ENCODE measurements at places on chromosomes 16 and 17.

DNA sequence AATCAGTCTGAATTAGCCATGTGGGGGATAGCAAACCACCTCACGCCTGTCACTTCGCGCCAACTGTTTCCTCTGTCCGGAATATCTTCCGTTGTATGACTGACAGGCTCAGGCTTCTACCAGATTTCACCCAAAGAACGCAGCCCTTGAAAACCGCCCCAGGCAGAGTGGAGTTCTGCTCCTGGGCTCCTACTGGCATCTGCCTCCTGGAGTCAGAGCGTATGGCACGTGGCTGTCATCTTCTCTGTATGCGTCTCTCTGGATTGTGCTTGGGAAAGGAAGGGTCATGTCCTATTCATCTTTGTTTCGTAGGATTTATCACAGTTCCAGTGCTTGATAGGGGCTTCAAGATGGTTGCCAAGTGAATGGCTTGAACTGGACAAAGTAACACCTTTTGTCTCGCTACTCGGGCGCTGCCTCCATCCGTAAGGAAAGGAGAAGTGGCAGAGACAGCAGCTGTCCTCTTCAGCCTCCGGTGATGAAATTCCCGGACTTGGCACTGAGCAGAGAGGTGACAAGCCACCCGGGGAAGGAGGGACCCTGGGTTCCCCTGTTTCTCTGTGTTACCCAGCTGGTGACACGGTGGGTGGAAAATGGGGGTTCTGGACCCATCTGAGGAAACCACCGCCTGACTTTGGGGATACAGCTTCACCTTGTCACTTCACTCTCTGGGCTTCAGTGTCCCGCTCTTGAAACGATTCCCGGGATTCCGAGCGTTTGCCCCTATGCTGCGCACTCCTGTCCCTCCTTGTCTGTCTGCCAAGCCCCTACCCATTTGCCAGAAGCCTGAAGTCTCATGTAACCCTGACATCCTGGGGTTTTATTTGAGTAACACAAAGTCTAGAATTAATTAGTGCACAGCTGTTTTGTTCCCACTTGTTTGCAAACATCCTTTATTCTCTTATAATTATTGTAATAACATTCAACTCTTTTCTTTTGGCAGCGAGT is 13.9 kb downstream of the KIAA0513 start:
- no peak for DNase-seq

DNA sequence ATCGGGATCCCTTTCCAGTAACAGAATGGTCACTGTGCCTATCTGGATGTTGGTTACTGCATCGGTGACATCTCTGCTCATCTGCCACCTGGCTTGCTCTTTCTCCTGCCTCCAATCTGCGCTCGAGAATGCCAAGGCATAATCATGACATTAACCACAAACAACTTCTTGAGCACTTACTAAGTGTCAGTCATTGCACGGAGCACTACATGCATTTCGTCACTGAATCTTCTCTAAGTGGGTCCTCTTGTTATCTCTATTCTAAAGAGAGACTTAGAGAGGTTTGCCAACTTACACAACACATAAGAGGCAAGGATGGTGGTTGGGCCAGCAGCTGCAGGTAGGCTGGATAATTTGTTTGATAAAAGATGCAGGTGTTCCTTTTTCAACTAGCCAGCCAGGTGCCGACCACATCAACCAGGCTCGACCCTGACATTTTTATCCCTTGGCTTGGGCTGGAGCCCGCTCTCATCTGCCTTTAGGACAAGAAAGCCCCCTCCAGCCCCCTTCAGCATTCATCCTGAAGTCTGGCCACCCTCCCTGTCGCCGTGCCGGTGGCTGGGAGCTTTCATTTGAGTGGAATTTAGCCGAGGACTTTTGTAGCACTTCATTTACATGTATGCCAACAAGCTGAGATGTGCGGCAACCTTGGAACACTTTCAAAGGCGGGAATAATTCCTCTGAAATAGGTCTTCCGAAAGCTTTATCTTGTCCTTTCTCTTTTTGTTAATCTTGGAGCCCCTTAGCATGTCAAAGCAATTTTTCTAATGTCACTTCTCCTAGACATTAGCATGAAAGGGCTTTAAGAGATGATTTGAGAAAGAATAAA is 89.3 kb upstream of the NKD1 start:
- DNase-seq = no peak

DNA sequence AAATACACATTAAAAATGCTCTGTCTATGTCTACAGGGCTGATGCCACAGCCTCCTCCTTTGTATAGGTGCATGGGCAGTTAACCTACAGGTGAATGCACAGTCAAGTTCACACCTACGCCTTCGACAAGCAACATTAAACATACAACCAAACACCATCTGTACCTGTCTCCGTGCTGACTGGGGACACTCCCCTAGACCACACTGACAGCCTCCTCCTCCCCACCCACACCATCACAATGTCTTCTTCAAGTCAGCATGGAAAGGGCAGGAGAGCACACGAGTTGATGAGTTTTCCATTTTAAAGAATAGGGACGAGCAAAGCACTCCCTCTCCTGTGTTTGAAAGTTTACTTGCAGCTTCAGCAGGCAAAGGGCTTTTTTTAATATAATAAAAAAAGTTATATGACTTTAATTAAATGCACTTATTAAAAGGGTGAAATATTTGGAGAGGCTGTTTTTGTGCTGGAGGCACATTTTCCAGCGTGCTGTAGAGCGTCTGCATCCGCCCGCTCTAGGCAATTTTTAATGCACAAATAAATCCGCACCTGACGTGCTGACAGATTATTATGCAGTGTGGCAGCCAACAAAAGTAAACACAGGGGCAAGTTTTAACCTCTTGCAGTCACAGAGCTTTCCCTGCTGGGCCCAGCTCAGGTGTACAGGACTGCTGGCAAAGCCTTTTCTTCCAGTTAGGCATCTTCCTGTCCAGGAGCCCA is 367.9 kb downstream of the SOX9 start:
- DNase-seq = no peak

DNA sequence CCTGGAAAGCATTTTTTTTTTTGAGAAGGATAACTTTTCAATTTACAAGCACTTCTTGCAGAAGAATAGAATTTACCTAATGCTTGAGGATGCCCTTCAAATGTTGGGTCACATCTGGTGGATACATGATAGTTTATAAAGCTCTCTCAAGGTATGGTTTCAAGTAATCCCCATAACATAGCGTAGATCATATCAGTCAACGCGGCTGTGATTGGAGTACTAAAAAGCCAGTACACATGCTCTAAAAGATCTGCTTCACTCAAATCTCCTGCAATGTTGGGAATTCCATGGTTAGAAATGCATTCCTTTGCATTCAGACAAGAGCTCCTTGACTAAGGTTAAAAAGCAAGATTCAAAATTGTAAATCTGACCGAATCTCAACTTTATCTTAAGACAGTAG is 3.9 kb upstream of the KCNJ16 start:
- DNase-seq = no peak

GRCh38 chr17:53472586-53472985 is 350.1 kb upstream of the KIF2B start:
- no peak for DNase-seq

GRCh38 chr16:46972429-46973206 is 856 bp downstream of the DNAJA2 start:
- DNase-seq = peak; percentile 47

DNA sequence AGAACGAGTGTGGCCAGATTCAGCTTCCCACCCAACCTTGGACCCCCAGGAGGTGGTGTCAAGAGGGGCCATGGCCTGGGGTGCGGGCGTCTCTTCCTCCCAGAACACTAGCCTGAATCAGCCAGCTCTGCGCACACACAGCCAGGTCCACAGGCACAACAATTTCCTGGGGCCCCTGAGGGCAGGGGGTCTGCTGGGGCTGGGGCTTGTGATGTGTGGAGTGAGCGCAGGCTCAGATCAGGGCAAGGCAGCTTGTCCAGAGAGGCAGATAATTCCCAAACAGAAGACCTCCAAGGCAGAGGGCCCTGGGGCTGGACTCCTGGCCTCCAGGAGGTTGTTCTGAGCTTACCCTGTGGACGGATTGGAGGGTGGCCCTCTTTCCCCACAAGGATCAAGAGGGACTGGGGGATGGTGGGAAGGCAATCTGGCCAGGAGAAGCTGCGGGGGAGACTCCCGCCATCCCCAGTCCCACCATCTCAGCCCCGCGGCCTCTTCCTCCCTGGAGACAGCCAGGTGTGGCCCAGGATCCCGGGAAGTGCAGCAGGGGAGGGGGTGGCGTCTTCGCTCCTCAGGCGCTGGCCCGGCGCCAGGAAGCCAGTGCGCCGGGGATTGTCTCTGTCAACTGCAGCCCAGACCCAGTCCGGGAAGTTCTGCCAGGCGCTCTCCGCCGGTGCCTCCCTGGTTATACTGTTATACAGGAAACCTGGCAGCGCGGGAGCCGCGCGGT is 52.0 kb upstream of the AMZ2 start:
- DNase-seq = peak; percentile 35

- no peak for DNase-seq
Measured at GRCh38 chr17:47676510-47677165, 17.3 kb upstream of the TBKBP1 start.

DNA sequence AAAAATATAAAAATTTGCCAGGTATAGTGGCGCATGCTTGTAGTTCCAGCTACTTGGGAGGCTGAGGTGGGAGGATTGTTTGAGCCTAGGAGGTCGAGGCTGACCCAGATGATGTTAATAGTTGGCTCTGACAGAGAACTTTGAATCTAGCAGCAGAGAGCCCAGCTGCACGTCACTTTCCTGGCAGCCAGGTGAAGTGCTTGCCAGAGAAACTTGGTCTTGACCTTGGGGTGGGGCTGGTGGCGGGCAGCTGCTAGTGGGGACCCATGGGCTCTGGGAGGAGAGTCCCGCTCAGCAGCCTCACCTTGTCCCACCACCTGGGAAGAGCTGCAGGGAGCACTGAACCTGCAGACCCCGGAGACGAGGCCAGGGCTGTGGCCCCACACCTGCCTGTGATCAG is 3.1 kb upstream of the C16orf74 start:
- DNase-seq = no peak

DNA sequence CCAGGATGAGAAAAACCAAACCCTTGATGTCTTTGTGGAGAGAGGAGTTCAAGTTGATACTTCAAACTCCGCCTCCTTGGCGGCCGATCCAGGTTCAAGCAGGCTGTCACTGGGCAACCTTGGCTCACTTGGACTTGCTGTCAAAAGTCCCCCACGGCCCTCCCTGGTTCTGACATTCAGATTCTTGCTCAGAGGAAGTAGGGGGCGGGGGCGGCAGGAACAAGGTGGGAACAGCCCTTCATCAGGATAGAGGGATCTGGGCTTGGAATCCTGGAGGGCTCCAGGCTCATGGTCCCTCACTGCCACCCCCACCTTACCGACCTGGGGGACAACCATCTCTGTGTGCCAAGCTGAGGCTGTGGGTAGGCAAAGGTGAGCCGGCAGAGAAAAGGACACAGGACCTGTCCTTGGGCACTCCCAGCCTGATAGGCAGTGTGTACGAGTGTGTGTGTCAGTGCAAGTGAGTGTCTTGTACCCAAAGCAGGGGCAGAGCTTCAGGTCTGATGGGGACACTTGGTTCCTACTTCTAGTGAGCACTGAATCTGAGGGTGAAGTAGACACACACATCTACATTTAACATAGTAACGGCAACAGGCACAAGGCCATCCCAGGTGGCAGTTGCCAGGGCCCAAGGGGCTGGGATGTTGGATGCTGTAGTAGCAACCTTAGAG is 6.6 kb upstream of the TSPOAP1 start:
- no peak for DNase-seq

GRCh38 chr17:61313461-61314326 is 85.9 kb upstream of the TBX2 start:
- DNase-seq = no peak

DNA sequence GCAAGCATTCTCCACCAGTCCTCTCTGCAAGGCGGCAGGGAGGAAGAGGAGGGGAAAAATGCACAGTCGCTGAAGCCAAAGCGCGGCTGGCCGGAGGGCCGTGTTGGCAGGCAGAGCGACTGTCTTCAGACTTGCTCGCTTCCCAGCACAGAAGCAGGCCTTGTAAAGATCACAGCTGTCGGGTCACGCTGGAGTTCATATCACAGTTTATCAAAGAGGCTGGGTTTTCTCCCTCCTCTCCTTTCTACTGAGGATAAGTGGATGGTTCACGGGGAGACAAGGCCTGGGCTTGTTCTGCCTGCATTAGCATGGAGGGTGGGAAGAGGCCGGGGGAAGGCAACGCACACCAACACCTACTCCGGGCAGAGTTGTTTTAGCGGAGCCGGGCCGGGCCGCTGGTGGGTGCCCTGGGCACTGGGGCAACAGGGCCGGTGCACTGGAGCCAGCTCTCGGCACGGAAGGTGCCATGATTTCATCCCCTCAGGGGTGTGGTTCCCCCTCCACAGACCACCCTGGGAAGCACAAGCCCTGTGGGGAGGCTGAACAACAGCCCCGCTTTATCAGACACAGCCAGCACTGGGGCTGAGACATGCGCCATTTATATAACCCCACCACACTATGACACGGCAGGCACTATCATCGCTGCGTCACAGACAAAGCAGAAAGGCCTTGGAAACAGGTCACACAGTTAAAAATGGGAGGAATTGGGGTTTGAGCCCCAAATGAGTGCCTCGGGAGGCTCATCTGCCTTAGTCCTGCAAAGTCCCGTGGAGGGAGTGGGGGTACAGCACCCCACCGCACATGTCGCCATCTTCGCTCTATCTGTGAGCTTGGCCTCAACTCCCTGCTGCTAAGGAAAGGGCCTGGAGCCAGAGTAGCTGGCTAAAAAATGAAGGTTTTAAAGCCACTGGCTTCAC is 40.3 kb upstream of the MTSS2 start:
- no peak for DNase-seq

- DNase-seq = no peak
Measured at GRCh38 chr17:14918540-14918939, 346.6 kb downstream of the PMP22 start.

DNA sequence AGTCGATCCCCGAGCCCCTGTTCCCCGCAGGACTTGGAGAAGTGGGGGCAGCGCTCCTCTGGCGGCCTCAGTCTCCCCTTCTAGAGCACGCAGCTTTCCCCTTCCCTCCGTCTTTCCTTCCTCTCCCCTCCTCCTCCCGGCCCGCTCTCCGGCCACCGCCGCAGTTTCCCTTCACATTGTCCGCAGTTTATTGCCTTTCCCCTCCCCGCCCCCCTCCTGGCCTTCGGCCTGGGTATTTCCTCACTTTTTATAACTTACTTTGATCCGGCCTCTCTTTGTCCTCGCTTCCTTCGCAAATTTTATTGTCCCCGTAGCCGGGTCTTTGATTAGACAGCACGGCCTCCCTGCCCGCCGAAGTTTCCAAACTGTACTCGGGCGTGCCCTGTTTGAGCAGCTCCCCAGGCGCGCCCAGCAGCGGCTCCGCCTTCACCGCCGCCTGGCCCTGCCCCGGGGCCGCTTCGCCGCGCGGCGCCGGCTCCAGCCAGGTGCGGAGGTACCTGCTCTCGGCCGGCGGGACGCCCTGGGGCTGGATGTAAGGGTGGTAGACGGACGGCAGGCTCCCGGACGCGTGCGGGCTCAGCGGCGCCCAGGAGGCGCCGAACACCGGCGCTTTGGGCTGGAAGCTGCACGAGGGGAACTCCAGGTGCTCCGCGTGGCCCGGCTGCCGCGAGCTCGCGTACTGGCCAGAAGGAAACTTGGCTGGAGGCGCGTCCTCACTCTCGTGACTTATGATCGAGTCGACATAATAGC is 488 bp downstream of the HOXB9 start:
- no peak for DNase-seq

- no peak for DNase-seq
Measured at GRCh38 chr17:65586899-65587298, 25.5 kb upstream of the AXIN2 start.

Measured in nephron progenitor cell (in vitro differentiated cells).